ENCODE measurements at places on chromosomes 5 and 9. TPM values are rescaled to one million over a fixed set of nuclear protein-coding genes. Genes with fewer than 3 reads are reported as not detected.

The PIP5K1B gene
- total RNA-seq, result 0.85 TPM

The CCDC192 gene
- total RNA-seq, result not detected

The IL4 gene
- total RNA-seq, result 0.53 TPM

The PCDHGA9 gene
- total RNA-seq, result not detected

The PTPRD gene
- total RNA-seq, result not detected

The WHRN gene
- total RNA-seq, result 12.4 TPM

The XRCC4 gene
- total RNA-seq, result 11.3 TPM

The NUDT12 gene
- total RNA-seq, result 1.1 TPM

The CYSRT1 gene
- 0.89 TPM for total RNA-seq

The ADGRV1 gene
- total RNA-seq, result not detected

The ABLIM3 gene
- total RNA-seq, result 0.21 TPM

The SH3TC2 gene
- total RNA-seq, result not detected

The PKD2L2 gene
- 0.38 TPM for total RNA-seq

The DDX4 gene
- 0.29 TPM for total RNA-seq

The TMEM174 gene
- not detected for total RNA-seq

The RFX3 gene
- 11.5 TPM for total RNA-seq

The TENT4A gene
- 55.3 TPM for total RNA-seq
